ENCODE measurements at places on chromosomes 11 and 22.

GRCh38 chr11:13073119-13073981 lies 64.2 kb downstream of the RASSF10 start:
- no peak for DNase-seq

DNA sequence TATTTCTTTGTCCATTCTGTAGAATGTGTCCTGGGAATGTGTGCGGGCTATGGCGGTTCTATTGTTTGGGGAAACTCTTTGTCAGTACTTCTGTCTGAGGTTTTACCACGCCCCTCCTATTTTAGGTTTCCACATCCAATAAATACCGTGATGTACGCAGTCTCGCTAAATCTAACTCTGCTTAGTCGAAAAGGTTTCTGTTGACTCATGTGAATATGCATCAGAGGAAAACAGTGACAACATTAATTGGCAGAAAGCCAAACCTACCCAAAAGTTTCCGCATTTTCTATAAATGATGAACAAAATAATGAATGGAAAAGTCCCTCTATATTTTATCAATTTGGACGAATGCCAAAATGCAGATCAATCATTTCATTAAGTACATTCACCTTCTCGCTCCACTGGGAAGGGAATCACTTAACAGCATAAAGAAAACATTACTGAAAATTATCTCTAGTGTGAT lies 143.4 kb downstream of the MAML2 start:
- DNase-seq, result no peak

GRCh38 chr11:102683277-102683676 lies 22.3 kb downstream of the MMP27 start:
- no peak for DNase-seq

GRCh38 chr11:115845872-115846271 lies 341.7 kb upstream of the CADM1 start:
- no peak for DNase-seq

GRCh38 chr22:42439021-42439567 lies 6.9 kb upstream of the NFAM1 start:
- no peak for DNase-seq

GRCh38 chr11:62794201-62794775 lies 2.5 kb upstream of the TMEM223 start:
- no peak for DNase-seq

DNA sequence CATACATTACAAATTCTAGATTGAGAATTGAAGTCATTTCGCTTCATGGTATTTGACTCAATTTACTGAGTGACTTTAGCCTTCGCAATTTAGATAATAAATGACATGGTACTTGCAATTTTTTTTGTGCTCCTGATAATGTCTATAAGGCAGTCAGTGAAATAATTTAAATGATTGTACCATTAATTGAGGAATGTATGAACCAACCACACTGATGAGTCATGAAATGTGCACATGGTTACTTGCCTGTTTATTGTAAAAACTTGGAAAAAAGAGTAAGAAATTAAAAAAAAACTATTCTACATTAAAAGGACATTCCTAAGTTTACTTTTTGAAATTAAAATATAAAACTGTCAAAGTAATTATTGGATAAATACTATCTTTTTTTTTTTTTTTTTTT lies 43.3 kb downstream of the DNAJC24 start:
- no peak for DNase-seq
